ENCODE measurements at places on chromosomes 3 and 15. TPM values are rescaled to one million over a fixed set of nuclear protein-coding genes. Genes with fewer than 3 reads are reported as not detected.

DNA sequence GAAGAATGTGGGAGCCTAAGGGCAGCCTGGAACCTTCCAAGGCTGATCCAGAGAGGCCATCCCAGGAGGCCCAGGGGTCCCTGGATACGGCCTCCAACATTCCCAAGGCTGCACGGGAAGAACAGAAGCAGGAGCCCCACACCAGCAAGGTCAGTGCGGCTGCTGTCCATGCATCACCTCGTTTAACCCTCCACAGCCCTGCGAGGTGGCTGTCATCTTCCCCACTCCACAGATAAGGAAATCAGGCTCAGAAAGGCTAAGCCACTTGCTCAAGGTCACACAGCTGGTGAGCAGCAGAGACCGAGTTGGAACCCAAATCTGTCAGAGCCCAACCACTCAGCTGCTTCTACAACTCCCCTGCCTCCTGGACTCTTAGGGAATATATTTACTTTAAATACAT is 21.6 kb downstream of the SEMA7A start:
- DNase-seq: no peak

DNA sequence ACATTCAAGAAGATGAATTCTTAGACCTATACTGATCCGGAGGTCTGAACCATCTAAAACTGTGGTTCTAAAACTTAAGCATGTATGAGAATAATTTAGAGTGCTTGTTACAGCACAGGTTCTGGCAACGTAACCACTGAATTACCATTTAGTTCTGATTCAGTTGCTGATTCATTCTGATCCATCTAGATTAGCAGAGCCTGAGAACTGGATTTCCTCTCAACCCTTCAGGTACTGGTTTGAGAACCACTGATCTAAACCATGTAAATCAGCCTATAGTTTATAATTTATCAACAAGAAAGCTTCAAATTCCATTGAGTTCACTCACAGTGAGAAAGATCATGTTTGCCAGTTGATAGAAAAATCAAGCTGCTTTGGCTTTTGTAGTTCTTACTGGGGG is 1001.1 kb upstream of the EPHA6 start:
- DNase-seq: no peak

DNA sequence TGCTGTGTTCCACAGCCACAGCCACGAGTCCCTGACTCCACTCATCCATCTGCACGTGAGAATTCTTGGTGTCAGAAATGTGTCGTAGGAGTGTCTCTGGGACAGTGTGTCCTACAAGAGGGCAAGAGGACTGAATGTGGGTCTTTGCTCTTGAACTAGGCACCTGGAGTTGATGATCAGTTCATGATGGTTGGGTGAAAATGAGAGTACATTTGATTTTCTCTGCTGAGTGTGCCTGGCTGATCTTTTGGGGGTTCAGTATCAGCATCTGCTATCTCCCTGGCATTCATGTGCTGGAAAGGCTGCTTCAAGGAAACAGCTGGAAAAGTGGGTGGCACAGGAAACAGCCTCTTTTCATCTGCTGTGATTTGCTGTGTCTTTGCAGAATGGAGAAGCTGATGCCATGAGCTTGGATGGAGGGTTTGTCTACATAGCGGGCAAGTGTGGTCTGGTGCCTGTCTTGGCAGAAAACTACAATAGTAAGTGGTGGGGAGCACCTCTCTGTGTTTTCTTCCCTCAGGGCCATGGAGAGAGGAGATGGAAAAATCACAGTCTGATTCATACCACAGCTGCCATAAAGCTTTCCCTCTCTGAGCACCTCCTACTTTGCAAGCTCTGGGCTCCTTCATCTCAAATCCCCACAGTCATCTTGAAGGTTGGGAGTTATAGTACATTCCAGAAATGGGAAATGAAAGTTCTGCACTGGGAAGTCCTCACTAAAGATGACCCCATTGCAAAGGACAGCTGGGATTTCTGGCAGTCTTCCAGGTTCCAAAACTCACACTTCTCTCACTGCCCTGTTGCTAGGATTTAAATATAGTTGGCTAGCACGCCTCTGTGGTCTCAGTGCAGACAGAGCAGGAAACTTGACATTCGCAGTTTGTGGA is 17.8 kb downstream of the TF start:
- no peak for DNase-seq

DNA sequence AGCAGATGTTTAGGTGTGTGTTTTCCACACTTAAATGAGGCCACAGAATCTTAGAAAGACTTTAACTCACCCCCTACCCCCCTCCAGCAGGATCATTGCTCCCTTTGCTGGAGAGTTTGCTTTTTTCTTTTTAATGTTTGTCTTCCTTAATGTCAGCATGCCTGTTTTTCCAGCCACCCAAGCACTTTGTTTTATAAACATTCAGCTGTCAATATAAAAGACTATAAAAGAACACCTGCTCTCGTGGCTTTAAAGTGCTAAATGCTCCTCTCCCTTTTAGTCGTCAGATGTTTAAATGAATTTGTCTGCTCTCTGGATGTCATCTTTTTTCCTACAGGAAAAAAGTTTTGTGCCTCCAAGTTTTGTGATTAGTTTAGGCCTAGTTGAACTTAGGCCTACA is 61.7 kb downstream of the SIDT1 start:
- no peak for DNase-seq

The GUCA1C gene
- total RNA-seq: not detected

Data from endothelial cell of umbilical vein (primary cell).